ENCODE measurements at places on chromosomes 6 and 20.

DNA sequence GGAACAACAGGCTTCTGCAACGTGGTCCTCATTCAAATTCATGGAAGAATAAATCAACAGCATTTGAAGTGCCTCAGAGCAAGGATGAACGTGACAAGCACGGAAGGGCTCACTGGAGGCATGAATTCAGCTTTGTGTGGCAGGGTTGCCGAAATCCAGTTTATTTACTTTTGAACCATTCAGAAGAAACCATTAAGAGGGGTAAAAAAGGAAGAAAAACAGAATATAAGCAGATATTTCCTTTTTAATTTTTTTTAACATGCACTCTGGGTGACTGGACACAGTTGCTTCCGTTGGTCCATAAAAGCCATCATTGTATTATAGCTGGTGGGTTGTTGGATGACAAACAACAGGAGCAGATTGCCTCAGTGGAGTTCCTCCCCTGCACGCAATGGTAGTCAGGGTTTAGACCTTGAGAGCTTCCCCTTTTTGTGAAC lies 17.3 kb upstream of the SNRPB2 start:
- DNase-seq = no peak

DNA sequence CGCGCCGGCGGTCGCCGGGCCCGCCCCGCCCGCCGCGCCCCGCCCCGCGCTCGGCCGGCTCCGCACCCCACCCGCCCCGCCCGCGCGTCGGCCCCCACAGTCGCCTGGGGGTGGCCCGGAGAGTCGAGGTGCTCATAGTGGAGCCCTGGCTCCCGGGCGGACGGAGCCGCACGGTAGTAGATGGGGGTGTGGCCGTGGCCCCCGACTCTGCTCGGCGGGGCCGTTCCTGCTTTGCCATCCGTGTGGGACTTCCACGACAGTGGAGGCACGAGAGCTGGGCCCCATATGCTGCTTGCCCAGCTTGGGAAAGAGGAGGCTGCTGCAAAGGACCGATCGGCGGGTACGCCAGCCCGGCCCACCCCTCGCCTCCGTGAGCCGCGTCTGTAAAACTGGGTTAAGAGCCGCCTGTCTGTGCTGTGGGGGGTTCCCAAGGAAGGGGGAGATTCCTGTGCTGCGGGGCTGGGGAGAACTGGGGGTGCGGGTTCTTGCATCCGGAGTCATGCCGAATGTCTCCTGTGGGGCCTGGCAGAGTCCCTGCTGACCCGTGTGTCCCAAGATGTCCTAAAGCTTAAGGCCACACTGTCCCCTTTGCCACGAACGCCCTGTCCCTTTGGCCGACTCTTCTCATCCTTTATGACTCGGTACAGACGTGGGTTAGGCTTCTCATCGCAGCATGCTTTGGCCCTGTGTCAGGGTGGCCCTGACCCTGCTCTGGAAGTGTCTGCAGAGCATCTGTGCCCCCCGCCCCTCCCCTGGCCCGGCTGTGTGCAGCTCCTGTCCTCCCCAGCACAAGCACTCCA lies at the start of gene OPRL1:
Gene OPRL1, plus strand, starts transcription at position 70 of the 800 bp plus-strand sequence. CDS start 12,639 bp downstream, outside the sequence.
- DNase-seq = no peak

DNA sequence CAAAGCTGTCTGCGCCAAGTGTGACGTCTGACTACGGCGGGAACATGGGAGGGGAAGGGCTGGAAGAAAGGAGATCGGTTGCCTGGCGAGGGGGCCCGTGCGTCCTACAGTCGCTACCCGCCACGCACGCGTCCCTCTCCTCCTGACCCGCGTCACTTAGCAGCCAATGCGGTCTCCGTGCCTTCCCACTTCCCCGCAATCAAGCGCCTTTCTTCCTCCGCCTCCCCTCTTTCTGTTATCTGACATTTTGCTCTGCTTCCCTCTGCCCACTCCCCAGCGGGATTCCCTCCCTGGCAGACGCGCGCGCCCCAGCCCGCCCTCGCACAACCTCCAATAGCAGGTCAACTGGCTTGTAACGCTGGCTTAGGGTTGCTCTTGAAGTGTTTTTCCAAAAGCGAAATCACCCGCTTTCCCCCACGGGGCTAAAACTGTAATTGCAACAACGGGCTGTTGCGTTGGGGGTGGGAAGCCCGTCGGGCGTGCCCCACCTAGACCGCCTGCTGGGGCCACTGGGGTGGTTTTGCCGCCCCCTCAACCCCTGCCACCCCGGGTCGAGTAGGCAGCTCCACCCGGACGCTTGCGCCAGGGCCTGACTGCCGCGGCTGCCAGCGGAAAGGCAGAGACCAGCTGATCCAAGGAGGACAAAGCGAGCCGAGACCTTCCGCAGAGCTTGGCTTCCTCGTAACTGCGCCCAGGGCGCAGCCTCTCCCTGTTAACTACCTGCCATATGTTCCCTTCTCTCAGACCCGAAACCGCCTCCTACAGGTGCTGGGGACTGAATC lies 6.2 kb upstream of the SOX4 start:
- no peak for DNase-seq

GRCh38 chr6:10465629-10466499 lies 51.0 kb upstream of the TFAP2A start:
- DNase-seq = no peak

DNA sequence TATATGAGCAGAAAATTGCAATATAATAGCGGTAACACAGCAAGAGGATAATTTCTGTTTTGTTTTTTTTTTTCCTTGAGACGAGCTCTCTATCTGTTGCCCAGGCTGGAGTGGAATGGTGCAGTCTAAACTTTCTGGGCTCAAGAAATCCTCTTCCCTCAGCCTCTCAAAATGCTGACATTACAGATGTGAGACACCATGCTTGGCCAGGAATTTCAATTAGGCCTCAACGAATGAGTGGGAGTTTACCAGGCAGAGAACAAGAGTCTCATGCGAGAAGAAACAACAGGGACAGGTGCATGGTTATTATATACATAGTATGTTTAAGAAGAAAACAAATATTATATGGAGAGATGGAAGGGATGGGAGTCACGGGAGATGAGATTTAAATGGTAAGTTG lies 111.4 kb downstream of the ATXN1 start:
- no peak for DNase-seq

DNA sequence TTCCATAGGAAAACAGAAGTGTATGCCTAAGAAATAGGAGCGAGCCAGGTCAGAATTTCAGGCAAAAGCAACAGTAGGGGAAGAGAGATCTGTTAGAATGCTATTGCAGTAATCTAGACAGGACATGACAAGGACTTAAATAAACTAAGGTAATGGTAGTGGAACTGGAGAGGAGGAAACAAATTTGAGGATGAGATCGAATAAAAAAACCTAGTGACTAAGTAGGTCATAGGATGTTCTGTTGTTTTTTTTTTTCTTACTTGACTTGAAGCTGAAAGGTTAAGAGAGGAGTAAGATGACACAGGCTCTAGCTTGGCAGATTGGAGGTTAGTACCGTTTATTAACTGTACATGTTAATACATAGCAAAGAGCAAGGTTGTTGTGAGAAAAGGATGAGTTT lies 28.6 kb downstream of the ORC3 start:
- DNase-seq = no peak

GRCh38 chr20:36374995-36375394 lies 68.9 kb downstream of the DLGAP4 start:
- DNase-seq = no peak

- no peak for DNase-seq
Measured at GRCh38 chr20:49821381-49821780, 8.8 kb downstream of the SLC9A8 start.

GRCh38 chr6:70685494-70686180 lies 18.0 kb downstream of the SMAP1 start:
- no peak for DNase-seq
